Stimulated activated CD4-positive, alpha-beta T cell treated with anti-CD3 and anti-CD28 coated beads, TNF-alpha, amount 100 ng/mL, for 1 hour (primary cell): ENCODE measurements at places on chromosomes 16 and 17.

- DNase-seq: no peak
Measured at GRCh38 chr17:33131620-33132019, 140.0 kb downstream of the SPACA3 start.

DNA sequence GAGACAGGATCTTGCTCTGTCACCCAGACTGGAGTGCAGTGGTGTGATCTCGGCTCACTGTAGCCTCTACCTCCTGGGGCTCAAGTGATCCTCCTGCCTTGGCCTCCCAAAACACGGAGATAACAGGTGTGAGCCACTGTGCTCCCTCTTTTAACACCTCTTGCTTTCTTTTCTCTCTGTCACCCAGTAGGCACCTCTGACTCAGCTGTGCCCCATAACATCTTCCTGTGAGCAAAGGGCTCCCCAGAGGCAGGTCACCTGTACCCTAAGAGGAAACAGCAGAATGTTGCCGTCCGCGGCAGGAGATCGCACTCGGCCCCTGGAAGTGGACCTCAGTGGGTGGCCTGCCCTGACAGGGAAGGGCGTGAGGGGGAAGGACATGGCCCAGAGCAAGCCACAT, 918 bp upstream of the NLRC3 start:
- peak; percentile 18 for DNase-seq

DNA sequence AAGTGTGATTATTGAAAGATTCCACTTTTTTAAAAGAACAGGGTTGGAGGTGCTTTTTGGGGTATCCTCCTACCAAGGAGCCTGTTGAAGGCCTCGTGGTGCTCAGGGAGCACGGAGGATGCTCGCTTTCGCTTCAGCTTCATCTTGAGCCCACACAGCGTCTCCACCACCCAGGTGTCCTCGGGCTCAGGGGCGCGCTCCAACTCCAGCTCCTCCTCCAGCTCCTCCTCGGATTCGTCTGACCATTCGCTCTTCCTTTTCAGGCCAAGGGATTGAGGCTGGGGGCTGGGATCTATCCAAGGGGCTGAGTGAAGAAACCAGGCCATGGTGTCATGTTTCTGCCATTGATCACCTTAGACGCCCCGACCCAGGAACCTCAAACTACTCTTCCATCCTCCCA, 1.2 kb downstream of the SPDYE4 start:
- DNase-seq: no peak

- DNase-seq: no peak
Measured at GRCh38 chr16:66470556-66470955, 43.5 kb downstream of the BEAN1 start.

DNA sequence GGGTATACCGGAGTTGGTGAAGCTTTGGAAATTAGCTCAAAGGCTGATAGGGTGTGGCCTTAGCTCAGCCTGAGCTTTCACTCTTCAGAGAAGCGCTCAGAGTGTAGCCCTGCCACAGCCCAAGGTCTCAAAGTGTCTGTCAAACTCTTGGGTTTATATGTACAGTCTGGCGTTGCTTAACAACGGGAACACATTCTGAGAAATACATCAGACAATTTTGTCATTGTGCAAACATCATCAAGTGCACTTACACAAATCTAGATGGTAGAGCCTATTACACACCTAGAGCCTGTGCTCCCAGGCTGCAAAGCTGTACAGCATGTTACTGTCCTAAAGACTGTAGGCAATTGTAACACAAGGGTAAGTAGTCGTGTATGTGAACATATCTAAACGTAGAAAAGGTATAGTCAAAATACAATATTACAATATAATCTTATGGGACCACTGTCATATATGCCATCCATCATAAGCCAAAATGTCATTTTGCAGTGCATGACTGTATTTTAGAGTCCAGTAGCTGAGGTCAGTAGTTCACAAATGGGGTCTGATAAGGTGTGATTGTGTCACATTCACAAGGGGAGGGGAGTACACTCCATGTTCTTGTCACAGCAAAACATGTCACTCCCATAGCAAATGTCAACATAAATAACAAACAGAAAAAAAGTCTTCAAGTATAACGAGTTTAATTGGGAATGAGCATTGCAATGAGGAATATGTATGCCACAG, 20.6 kb downstream of the CHAD start:
- DNase-seq: no peak
